OCI-M1 (cell line): ENCODE measurements at places on chromosomes 12 and 14.
A peak's percentile ranks its signal among the peaks of the same experiment; 100 is the strongest.

GRCh38 chr12:95117178-95117599, 43.8 kb upstream of the NR2C1 start:
- peak; percentile 84 for DNase-seq

DNA sequence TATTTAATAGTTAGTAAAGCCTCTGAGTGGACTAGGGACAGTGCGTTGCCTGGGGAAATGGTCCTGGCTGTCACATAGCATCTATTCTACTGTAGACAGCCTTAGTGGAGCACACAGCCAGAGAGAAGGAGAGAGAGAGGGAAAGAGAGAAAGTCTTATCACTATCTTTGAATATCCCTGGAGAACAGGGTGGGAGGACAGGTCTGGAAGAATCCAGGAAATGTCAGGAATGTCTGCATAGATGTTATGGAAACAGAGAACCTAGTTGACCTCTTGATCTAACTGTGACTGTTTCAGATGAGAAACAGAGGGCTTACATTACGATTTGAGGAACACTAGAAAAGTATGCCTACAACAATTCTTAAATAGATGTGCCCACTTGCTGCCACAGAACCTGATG, 92.8 kb downstream of the SLC15A5 start:
- no peak for DNase-seq

GRCh38 chr14:87231336-87232026, 761.5 kb downstream of the GALC start:
- no peak for DNase-seq

GRCh38 chr12:67977668-67978067, 11.6 kb upstream of the IFNG-AS1 start:
- DNase-seq, result no peak

DNA sequence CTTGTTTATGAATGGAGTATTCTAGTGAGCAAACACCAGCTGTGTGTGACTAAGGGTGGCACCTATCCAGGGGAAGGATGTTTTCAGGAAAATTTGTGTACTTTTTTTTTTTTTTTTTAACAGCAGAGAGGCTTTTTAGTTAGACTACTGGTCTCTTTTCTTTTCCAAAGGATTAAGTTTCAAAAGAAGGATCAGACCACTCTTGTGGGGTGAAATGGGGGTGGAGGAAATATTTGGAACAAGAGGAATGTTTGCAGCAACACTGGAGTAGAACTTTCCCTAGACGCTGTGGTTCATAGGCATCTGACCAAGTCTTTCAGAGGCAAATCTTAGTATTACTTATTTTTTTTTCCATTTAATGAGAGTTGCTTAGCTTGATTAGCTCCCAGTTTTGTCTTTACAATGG, 21.1 kb downstream of the NUBPL start:
- no peak for DNase-seq
